Immature natural killer cell (primary cell): ENCODE measurements at places on chromosomes 4 and X. TPM values are rescaled to one million over a fixed set of nuclear protein-coding genes. Genes with fewer than 3 reads are reported as not detected.
A peak's percentile ranks its signal among the peaks of the same experiment; 100 is the strongest.

Gene TENM3
- not detected for polyA plus RNA-seq

Gene ARR3
- not detected for polyA plus RNA-seq

Gene ZNF827
- polyA plus RNA-seq = 4.6 TPM

Gene LIMCH1
- polyA plus RNA-seq = not detected

Gene MFAP3L
- 0.63 TPM for polyA plus RNA-seq

Gene GJB1
- polyA plus RNA-seq = not detected

Gene TLR6
- 4.8 TPM for polyA plus RNA-seq

Gene VEGFD
- polyA plus RNA-seq = not detected

Gene ZDHHC15
- polyA plus RNA-seq = not detected

Gene PDZD4
- polyA plus RNA-seq = 0.93 TPM

Gene CXCL9
- polyA plus RNA-seq = not detected

Gene ZNF630
- 2.0 TPM for polyA plus RNA-seq

DNA sequence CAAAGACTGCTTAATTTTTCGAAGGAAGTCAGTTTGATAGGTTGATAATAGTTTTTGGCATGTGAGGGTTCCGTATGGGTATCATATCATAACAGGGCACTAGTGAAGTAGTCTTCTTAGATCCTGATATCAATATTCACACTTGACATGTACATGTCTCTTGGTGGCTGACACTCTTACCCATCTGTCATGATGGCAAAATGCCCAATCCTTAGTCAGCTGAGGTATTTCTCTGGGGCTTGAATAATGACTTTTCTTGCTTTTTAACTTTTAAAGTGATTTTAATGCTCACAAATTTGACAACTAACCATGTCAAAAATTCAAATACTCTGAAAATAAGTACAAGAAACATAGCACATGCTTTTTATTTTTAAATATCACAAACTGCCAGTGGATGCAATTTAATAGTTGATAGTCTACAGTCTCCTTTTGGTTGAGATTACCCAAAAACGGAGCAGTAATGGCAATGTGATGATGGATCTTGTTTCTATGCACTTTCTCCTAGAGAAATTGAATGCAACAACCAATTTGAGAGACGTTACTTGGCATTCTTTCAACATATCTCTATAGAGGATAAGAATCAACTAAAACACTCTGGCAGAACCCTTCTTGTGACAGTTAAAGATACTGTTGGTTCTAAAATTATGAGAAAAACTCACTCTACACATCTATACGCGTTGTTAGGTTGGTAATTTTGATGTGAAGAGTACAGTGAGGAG, 552.9 kb upstream of the PABPC4L start:
- H3K27ac ChIP-seq = no peak overlapping the region
- no peak overlapping the region for H3K4me3 ChIP-seq
- DNase-seq = no peak
- H3K36me3 ChIP-seq = no peaks in the 10 kb centered on the region
- H3K27me3 ChIP-seq = no peaks in the 10 kb centered on the region

- H3K27me3 ChIP-seq = peaks cover 5% of the 10 kb centered on the region
- no peak overlapping the region for H3K27ac ChIP-seq
- H3K36me3 ChIP-seq = peaks cover 8% of the 10 kb centered on the region
- DNase-seq = no peak
- H3K4me1 ChIP-seq = peaks cover 18% of the 10 kb centered on the region
- H3K4me3 ChIP-seq = no peak overlapping the region
Measured at GRCh38 chrX:48702716-48703115, 6.2 kb downstream of the SUV39H1 start.

- H3K27ac ChIP-seq = no peak overlapping the region
- H3K36me3 ChIP-seq = no peaks in the 10 kb centered on the region
- H3K4me3 ChIP-seq = no peak overlapping the region
- no peaks in the 10 kb centered on the region for H3K4me1 ChIP-seq
- peaks cover 12% of the 10 kb centered on the region for H3K27me3 ChIP-seq
Measured at GRCh38 chrX:152642931-152643564, 5.4 kb downstream of the GABRQ start.

GRCh38 chr4:69731241-69731640, 29.2 kb downstream of the SULT1B1 start:
- DNase-seq = no peak
- H3K27me3 ChIP-seq = no peaks in the 10 kb centered on the region
- peaks cover 4% of the 10 kb centered on the region for H3K36me3 ChIP-seq

GRCh38 chr4:147943159-147943638, 211.3 kb downstream of the ARHGAP10 start:
- H3K4me3 ChIP-seq = peak overlapping the region; percentile 80
- peak; percentile 71 for DNase-seq
- H3K27me3 ChIP-seq = peaks cover 4% of the 10 kb centered on the region
- H3K36me3 ChIP-seq = peaks cover 15% of the 10 kb centered on the region
- peak overlapping the region; percentile 14 for H3K27ac ChIP-seq

GRCh38 chr4:174069848-174070330, 213.6 kb downstream of the FBXO8 start:
- no peak overlapping the region for H3K4me3 ChIP-seq
- H3K4me1 ChIP-seq = no peaks in the 10 kb centered on the region
- H3K27me3 ChIP-seq = no peaks in the 10 kb centered on the region
- peaks cover 4% of the 10 kb centered on the region for H3K36me3 ChIP-seq

DNA sequence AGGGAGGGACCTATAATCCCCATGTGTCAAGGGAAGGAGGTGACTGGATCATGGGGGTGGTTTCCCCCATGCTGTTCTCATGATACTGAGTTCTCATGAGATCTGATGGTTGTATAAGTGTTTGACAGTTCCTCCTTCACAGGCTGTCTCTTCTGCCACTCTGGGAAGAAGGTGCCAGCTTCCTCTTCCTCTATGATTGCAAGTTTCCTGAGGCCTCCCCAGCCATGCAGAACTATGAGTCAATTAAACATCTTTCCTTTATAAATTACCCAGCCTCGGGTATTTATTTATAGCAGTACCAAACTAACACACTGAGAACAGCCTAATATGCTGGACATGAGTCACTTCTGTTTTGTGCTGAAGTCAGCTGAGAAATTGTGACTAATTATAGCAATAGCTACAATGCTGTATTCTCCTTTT, 656.9 kb upstream of the CPEB2 start:
- H3K36me3 ChIP-seq = no peaks in the 10 kb centered on the region

DNA sequence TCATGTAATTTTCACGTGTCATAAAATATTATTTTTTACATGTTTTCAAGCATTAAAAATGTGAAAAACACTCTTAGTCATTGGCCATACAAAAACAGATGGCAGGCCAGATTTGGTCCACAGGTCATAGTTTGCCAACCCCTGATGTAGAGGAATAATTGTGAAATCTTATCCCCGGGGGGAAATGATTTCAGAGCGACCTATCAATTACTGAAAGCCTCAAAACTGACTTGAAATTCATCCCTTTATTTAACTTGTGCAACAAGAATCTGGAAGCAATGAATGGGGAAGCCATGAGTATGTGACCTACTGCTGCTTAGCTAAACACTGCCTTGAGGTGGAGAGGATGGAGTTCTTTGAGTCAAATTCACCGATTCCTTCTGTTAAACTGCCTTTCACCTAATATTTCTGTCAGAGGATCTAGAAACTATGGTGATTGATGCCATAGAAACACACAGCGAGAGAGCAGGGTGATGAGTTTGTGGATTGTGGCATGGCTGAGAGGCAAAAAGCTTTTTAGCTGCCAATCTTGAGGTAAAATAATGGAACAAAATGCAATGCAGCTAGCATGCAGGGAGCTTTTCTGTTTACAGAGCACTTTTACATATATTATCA, 30.3 kb upstream of the BRS3 start:
- no peak overlapping the region for H3K27ac ChIP-seq
- peaks cover 6% of the 10 kb centered on the region for H3K27me3 ChIP-seq
- no peak overlapping the region for H3K4me3 ChIP-seq
- H3K4me1 ChIP-seq = no peaks in the 10 kb centered on the region

GRCh38 chr4:7803371-7803770, 136.3 kb downstream of the AFAP1 start:
- H3K36me3 ChIP-seq = peaks cover 14% of the 10 kb centered on the region
- H3K4me3 ChIP-seq = no peak overlapping the region
- no peak for DNase-seq
- H3K27ac ChIP-seq = no peak overlapping the region
- peaks cover 1% of the 10 kb centered on the region for H3K27me3 ChIP-seq
- H3K4me1 ChIP-seq = peaks cover 1% of the 10 kb centered on the region

DNA sequence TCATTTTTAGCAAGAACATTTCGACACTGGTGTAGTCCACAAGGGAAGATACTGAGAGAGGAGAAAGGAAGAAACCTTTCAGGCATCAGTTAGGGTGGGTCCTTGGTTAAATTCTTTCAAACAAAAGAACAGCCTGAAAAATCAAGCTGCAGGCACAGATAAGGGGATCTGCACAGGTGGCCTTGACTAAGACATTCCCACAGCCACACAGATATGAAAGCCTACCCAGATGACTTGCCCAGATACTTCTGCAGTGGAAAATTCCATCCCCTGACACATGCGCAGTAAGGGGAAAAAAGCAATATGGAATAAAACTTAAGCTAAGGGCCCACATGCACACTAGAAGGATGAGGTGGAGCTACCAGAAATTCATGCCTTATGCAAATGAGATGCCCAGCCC, 8.9 kb upstream of the TMEM165 start:
- no peak for DNase-seq
- no peak overlapping the region for H3K27ac ChIP-seq
- no peak overlapping the region for H3K4me3 ChIP-seq
- H3K4me1 ChIP-seq = no peaks in the 10 kb centered on the region
- H3K27me3 ChIP-seq = peaks cover 4% of the 10 kb centered on the region

- H3K4me1 ChIP-seq = no peaks in the 10 kb centered on the region
- peaks cover 3% of the 10 kb centered on the region for H3K36me3 ChIP-seq
- no peak overlapping the region for H3K27ac ChIP-seq
- no peak for DNase-seq
- peaks cover 14% of the 10 kb centered on the region for H3K27me3 ChIP-seq
- no peak overlapping the region for H3K4me3 ChIP-seq
Measured at GRCh38 chr4:588351-588849, 12.3 kb upstream of the TMEM271 start.

- no peak for DNase-seq
- H3K36me3 ChIP-seq = no peaks in the 10 kb centered on the region
- H3K27ac ChIP-seq = no peak overlapping the region
- no peaks in the 10 kb centered on the region for H3K4me1 ChIP-seq
- no peak overlapping the region for H3K4me3 ChIP-seq
Measured at GRCh38 chr4:158481811-158482210, 39.9 kb upstream of the RXFP1 start.

DNA sequence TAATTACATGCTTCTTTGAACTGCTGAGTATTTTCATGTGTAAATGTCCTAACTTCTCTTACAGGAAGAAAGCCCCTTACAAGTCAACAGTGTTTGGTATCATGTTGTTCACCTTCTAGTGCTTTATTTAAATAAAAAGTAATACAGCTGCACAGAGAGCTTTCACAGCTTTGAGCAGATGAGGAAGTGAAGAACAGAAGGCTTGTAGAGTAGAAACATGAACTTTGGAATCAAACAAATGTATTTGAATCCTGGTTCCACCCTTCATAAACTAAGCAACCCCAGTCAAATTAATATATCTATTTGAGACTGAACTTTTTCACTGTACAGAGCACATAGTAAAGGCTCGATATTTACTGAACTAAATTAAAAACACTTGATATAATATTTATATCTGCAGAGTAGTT, 120.5 kb downstream of the CAMK2D start:
- H3K4me3 ChIP-seq = no peak overlapping the region
- H3K27ac ChIP-seq = no peak overlapping the region
- H3K36me3 ChIP-seq = no peaks in the 10 kb centered on the region
- peaks cover 2% of the 10 kb centered on the region for H3K27me3 ChIP-seq

DNA sequence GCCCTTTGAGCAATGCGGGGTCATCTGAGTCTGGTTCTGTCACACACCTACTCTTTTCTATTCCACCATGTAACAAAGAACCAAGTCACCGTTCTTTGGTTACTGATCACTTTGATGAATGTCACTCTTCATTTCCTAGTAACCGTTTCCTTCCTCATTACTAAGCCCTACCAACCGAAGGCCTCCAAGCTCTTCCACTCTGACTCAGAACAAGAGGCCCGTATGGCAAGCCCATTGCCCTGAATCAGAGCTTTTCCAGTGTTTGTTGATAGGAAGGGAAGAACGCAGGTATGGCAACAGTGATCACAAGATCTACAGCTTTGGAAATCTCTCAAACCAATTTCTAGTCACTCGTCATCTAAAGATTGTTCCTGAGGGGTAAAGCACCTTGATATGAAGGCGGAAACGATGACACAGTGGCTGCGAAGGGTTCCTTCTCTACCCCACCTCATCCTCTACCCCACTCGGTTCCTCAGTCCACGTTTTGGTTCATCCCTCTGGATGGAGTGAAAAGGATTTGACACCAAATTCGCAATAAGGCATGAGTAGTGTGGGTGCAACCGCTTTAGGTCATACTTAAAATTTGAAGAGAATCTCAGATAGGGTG, 28.0 kb upstream of the CD40LG start:
- H3K4me1 ChIP-seq = peaks cover 26% of the 10 kb centered on the region
- no peak overlapping the region for H3K27ac ChIP-seq
- no peak for DNase-seq

DNA sequence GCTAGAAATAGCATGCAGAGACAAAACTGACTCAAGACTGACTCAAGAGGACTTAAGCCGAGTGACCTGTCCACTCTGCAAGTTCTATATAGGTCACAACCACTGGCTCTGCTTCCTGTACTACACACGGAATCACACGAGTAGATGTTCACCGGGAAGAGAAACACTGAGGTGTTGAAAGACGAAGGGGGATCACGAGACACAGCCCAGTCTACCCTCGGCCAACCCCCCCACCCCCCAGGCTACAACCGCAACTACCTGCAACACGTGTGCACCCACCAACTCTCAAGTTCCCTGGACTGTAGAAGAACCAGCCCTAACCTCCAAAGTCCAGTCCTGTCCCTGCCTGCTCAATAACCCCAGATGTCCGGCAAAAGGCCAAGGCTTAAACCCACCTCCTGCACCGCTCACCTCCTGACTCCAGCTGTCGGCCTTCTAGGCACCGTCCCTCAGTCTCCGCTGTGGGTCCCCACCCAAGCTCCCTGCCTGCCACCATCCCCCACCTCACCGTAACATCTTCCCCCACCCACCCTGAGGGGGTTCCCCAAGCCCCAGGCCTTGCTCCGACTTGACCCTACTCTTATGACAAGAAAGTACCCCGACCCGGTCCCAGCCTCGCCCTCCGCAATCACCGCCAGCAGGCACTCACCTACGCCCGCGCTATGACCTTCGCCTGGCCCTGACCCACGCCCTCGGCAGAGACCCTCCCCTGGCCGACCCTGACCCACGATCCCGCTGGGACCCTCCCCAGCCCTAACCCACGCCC, 739 bp downstream of the GAK start:
- peak overlapping the region; percentile 91 for H3K27ac ChIP-seq
- H3K36me3 ChIP-seq = no peaks in the 10 kb centered on the region
- H3K4me1 ChIP-seq = peaks cover 59% of the 10 kb centered on the region
- H3K4me3 ChIP-seq = peak overlapping the region; percentile 96
- peak; percentile 35 for DNase-seq
